ENCODE measurements at places on chromosomes 2 and 18. TPM values are rescaled to one million over a fixed set of nuclear protein-coding genes. Genes with fewer than 3 reads are reported as not detected.

- no peak for DNase-seq
Measured at GRCh38 chr2:134148843-134149472, 104.9 kb upstream of the MGAT5 start.

GRCh38 chr2:216283038-216283900, 89.0 kb downstream of the MARCHF4 start:
- no peak for DNase-seq

- DNase-seq, result no peak
Measured at GRCh38 chr18:45684341-45685115, 39.5 kb upstream of the SLC14A1 start.

GRCh38 chr2:28373854-28374253, 18.8 kb upstream of the FOSL2 start:
- no peak for DNase-seq

Gene RESP18
- total RNA-seq, result not detected

Gene DNAH6
- 2.4 TPM for total RNA-seq

Gene NTSR2
- not detected for total RNA-seq

Measured in uterus (tissue), 4 donors.